ENCODE measurements at places on chromosomes 2 and 18. TPM values are rescaled to one million over a fixed set of nuclear protein-coding genes. Genes with fewer than 3 reads are reported as not detected.

- no peak for DNase-seq
Measured at GRCh38 chr2:236019434-236019833, 148.8 kb downstream of the GBX2 start.

DNA sequence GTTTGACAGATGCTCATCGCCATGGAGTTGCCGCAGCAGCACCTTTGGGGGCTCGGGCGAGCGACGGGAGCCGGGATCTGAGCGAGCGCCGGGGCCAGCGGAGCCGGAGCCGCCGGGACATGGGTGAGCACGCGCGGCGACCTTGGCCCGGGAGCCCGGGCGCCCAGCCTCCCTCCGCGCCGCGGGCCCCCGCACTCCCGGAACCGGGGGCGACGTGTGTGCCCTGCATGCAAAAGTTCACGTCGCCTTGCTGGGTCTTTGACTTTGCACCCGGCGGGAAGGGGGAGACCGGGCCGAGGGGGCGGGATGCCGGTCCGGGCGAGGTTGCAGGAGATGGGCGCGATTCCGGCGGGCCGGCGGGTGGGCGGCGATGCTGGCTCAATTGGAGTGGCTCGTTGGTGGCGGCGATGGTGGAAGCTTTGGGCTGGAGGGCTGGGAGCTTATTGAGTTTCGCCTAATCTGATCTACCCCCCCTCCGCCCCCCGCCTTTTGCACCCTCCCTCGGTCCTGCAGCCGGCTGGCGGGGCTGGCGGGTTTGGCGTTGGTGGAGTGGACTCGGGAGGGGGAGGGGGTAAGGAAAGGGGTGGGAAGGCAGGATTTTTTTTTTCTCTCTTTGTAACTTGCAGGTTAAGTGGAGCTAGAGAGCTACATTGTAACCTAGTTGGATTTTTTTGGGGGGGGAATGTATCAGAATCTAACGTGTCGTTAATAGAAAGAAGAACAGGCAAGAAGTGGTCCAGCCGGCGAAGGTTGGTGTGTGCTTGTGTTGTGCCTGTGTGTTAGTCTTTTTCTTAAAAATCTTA lies at the start of gene SETBP1:
TSS of gene SETBP1 (plus strand) at position 616 of the 803 bp plus-strand sequence. CDS start 20,459 bp downstream, outside the sequence.
- DNase-seq, result peak; percentile 58

- no peak for DNase-seq
Measured at GRCh38 chr18:79000997-79001396, 21.4 kb downstream of the SALL3 start.

PPP1R1C gene
- polyA plus RNA-seq, result 3.0 TPM

DNA sequence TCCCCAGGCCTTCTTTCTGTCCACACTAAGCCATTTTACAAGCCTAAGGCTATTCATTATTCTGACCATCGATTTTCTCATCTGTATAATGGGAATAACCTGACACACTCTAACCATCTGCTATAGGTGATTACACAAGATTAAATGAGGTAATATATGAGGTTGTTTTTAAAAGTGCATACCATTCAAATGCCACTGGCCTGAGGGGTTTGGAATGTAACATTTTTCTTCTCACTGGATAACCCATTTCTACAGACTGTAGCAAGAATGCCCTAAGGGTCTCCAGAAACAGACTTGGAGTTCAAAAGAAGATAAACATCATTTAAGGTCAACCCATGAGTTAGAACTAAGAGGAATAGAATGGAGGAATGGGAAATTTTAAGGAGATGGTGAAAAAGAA lies 111.7 kb upstream of the SETBP1 start:
- no peak for DNase-seq

GRCh38 chr2:213251618-213252017 lies 32.6 kb upstream of the SPAG16 start:
- DNase-seq, result peak; percentile 25

DNA sequence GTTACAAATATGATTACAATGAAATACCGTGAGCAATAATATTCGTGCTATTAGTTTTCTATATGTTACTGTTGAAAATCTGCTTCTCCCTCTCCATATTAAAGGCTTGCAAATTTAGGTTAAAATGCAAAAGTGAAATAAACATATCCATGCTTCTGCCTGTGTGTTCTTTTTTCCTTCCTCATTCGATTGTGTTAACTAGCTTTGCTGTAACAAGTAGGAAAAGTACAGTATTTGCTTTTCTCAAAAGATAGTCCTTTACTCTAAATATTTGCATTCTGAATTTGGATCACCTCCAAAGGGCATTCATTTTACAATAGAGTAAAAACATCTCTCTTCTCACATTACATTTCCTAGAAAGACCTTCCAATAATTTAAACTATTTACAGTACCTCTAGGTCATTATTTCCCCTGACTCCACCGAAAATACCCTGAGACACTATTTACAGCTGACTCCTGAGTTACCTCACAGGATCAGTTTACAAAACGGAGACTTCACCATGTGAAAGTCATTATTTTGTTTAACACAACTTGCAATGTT lies 835.0 kb upstream of the FANCL start:
- no peak for DNase-seq

WDR35 gene
- 5.4 TPM for polyA plus RNA-seq

- peak; percentile 66 for DNase-seq
Measured at GRCh38 chr18:26579941-26580618, 31.7 kb upstream of the KCTD1 start.

DNA sequence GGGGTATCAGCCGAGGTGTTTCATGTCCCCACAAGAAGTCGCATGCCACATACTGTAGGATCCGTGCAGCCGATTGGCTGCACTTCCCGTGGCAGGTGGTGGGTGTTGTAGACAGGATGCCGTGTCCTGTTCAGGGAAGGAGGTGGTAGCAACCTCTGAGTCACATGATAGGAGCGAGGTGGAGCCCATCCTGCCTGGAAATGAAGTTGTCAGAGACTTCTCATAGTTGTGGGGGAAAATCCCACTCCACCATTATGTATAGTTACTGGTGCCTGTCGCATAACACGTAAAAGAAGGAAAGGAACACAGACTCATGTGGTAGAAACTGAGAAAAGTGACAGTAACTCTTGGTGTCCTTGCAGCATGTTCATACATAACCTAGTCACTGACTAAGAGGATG lies 91.4 kb upstream of the IL1R2 start:
- DNase-seq, result peak; percentile 62

DNA sequence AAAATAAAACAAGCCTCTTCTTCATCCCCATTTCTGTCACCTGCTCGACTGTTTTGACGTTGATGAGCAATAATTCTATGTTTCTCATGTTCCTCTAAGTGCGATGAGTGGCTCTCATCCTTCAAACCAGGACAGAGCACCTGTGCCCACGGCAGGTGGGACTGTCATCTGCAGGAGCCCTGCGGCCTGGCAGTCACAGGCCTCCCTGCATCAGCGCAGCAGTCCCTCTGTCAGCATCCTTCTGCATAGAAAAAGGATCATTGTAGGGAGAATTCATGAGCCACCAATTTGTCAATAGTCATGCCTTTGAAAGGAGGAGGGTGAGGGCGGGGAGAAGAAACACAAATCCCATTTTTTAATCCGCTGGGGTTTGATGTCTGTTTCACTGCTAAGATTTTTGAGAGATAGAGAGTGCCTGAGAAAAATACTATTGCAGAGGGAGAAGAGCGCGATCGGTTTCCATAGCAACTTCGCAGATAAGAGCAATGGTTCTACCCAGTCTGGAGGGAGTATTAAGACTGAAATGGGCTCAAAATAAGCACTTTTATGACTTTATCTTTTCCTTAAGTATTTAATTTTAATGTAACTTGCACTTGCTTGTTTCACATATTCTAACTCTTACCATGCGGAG lies 234.3 kb upstream of the NCKAP5 start:
- DNase-seq, result no peak

DNA sequence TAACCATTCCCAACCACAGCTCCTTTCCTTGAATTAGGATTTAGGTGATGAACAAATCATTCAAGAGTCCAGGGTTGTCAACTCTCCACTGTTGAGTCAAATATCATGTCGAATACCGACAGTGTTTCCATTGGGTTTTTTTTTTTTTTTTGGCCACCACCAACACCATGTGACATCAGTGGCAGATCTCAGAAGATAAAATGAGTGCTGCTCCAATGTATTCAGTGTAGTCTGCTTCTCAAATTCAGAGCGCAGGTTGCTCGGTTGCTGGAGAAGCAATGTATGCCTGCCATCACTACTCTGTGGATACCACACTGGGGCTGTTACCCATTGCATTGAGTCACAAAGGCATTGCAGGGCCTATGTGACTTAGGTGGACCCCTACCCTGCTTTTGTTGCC lies 10.8 kb upstream of the ATL2 start:
- no peak for DNase-seq

TPO gene
- polyA plus RNA-seq, result 0.04 TPM

LONRF2 gene
- not detected for polyA plus RNA-seq

DNA sequence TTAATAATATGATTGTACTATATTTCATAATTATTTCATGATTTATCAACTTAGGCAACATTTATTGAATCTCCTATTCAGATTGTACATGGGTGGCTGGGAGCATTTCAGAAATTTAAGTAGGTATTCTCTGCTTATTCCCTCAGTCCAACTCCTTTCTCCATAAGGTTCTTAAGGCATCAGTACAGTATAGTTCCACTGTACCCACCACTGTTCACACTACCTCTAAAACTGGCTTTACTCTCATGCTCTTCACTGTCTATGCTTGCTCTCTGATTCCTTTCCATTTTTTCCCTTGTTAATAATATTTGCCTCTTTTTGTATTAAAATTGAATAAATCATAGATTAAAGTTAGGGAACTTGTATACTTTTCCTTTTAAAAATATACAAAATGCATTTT lies 89.8 kb downstream of the EHBP1 start:
- no peak for DNase-seq

AQP12B gene
- not detected for polyA plus RNA-seq

TAF4B gene
- 5.9 TPM for polyA plus RNA-seq

DNA sequence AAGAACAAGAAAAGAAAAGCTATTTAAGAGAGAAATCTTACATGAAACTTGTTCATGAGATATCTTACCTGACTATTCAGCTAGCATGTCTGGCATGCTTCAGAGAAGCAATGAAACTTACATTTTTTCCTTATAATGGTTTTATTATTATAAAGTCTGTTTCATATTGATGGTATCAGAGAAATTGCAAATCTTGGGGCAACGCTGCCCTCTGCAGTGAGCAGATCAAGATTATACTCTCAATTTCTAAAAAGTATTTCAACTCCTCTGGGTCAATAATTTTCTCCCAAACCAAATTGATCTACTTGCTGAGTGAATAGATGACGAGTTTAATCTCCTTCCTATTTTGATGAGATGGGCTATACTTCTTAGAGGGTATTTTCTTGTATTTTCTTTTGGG lies 235.6 kb downstream of the NUP35 start:
- no peak for DNase-seq

DNA sequence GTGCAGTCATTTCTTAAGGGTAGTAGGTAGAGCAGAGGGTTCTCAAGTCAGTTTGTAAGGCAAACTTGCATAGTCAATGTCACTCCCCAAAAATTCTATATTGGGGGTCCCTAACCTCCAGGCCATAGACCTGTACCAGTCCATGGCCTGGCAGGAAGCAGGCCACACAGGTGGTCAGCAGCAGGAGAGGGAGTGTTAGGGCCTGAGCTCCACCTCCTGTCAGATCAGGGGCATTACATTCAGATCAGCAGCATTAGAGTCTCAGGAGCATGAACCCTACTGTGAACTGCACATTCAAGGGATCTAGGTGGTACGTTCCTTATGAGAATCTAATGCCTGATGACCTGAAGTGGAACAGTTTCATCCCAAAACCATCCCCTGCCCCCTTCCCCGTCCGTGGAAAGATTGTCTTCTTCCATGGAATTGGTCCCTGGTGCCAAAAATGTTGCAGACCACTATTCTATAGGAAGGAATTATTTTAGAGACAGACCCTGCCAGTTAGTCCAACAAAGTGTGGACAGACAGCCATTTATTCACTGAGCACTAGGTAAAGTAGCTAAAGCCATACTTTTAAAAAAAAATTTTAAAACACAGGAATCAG lies 6.7 kb downstream of the COA5 start:
- DNase-seq, result no peak

DAW1 gene
- 0.18 TPM for polyA plus RNA-seq

- DNase-seq, result no peak
Measured at GRCh38 chr2:88190808-88191721, 20.9 kb downstream of the THNSL2 start.

GRCh38 chr18:49193252-49193651 lies 242.5 kb upstream of the SMAD7 start:
- DNase-seq, result no peak

- DNase-seq, result no peak
Measured at GRCh38 chr2:120315367-120316033, 30.4 kb upstream of the INHBB start.

VRK2 gene
- polyA plus RNA-seq, result 24.3 TPM

HTR2B gene
- not detected for polyA plus RNA-seq

- no peak for DNase-seq
Measured at GRCh38 chr18:11246495-11247300, 97.3 kb upstream of the PIEZO2 start.

GRCh38 chr2:208711598-208711997 lies 305.0 kb downstream of the PTH2R start:
- DNase-seq, result no peak

GRCh38 chr2:221641181-221641871 lies 69.2 kb upstream of the EPHA4 start:
- DNase-seq, result no peak

COLEC12 gene
- not detected for polyA plus RNA-seq

DLX2 gene
- 0.26 TPM for polyA plus RNA-seq

PSTPIP2 gene
- polyA plus RNA-seq, result 15.4 TPM

DNA sequence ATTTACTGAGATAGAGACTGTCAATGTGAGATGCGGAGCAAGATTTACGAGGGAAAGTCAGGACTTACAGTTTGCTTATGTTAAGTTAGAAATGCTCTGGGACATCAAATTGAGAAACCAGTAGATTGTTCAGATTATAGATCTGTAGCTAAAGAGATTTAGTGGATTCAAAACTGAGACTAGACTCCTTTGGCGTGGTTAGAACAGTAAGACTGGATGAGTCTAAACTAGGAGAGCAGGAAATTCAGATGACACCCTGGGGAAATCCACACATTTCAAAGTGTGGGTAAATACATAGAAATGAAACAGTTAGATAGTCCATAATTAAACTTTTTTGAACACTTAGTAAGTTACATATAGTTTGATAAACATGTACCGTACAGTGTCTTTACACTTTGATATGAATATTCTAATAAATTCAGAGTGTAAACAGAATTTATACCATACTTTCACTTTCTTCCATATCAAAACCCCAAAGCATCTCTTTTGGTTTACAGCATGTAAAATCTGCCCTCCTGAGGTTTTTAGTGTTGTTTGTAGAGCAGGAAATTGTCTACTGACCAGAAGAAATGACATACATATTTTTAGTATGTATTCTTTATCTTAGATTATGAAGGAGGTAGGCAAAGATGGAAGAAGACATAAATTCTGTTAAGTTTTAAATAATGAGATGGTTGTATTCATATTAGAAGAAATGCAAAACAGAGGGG lies 231.5 kb downstream of the NYAP2 start:
- no peak for DNase-seq

PDE11A gene
- polyA plus RNA-seq, result 0.01 TPM

- peak; percentile 46 for DNase-seq
Measured at GRCh38 chr18:46152436-46152807, 48.2 kb downstream of the HAUS1 start.

- DNase-seq, result no peak
Measured at GRCh38 chr2:82027921-82028615, 1723.5 kb upstream of the LRRTM1 start.

GRCh38 chr2:160279813-160280465 lies 79.9 kb upstream of the ITGB6 start:
- no peak for DNase-seq

GRCh38 chr2:232876978-232877441 lies 6.9 kb downstream of the SNORC start:
- DNase-seq, result no peak

EVX2 gene
- polyA plus RNA-seq, result not detected

ABCG5 gene
- not detected for polyA plus RNA-seq
